CD4-positive, alpha-beta T cell treated with Interleukin-2 at 100 ng/mL for 4 hours (primary cell): ENCODE measurements at places on chromosomes 2 and 18.

DNA sequence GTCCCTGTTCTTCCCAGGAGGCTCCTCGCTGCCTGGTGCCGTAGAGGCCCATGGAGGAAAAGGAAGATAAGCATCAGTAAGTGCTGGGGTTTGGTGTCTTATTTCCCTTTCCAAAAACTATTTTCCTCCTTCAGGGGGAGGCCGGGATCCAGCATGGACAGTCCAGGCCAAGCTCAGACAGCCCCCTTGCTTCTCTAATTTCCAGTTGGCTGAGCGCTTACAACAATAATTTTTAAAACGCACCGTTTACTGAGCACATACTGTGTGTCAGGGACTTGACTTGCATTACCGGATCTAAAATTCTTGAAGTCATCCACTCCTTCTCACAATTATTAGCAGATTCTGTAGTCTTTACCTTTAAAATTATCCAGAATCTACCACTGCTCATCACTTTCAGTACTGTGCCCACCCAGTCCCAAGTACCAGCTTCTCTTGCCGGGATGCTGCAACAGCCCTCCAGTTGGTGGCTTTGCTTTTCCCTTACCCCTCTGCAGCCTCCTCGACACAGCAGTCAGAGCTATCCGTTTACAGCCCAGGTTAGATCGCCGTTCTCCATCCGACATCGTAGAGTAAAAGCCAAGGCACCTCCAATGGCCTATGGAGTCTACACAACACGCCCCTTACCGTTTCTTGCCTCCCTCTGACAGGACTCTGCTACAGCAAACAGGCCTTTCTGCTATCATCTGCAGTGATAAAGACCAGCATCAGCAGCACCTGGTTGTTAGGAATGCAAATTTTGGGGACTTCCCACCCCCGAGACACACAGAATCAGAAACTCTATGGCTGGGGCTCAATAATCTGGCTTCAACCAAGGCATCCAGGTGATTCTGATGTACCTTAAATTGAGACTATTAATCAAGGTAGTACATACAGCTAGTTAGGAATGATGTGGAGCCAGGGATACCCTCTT is 75.2 kb upstream of the TSPYL6 start:
- DNase-seq: no peak

GRCh38 chr18:44830581-44830980 is 149.9 kb downstream of the SETBP1 start:
- DNase-seq: no peak

GRCh38 chr18:51425889-51426288 is 228.4 kb upstream of the MEX3C start:
- no peak for DNase-seq

GRCh38 chr2:12931186-12931844 is 214.6 kb downstream of the TRIB2 start:
- peak; percentile 36 for DNase-seq

GRCh38 chr2:173272849-173273248 is 81.8 kb upstream of the CDCA7 start:
- no peak for DNase-seq

DNA sequence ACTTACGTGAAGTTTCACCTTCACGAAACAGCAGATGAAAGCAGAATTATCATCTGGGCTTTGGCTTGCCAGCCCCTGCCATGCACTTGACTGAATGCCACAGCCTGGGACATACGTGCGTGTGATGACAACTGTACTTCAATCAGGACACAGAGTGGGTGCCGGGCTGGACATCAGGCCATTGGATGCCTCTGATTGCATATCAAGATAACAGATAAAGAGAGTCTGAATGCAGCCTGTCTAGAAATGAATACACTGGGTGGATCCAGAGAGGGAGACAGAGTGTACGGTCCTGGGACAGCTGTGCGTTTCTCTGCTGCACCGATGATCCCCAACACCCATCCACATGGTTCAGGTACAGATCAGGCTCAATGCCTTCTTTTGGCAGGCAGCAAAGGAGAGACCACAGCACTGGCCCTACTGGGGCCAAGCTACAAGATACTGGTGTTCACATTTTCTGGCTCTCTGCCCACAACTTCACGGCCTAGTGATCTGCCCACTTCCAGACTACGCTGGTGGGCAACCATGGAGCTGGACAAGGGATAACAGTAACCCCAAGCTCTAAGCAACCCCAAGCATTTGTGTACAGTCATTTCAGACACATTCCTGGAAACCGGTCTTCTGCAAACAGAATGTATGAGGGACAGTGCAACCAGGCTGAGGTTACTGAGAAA is 35.6 kb downstream of the FBLN7 start:
- no peak for DNase-seq

DNA sequence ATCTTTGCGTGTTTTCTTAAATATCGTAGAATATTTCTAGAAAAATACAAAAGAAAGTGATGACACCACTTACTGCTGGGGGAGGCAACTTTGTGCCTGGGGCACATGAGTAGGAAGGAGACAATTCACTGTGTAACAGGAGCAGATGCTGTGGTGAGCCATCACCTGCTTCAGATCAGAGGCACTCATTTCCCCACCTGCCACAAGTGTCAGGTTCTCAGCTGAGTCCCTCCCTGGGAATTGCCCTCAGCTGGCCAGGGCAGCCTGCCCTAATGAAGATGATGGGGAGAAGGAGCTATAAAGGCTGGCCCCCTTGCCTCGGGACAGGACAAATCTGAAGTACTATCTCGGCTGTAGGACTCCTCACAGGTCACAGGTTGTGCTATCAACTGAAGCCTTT is 322.8 kb downstream of the STK39 start:
- DNase-seq: no peak

DNA sequence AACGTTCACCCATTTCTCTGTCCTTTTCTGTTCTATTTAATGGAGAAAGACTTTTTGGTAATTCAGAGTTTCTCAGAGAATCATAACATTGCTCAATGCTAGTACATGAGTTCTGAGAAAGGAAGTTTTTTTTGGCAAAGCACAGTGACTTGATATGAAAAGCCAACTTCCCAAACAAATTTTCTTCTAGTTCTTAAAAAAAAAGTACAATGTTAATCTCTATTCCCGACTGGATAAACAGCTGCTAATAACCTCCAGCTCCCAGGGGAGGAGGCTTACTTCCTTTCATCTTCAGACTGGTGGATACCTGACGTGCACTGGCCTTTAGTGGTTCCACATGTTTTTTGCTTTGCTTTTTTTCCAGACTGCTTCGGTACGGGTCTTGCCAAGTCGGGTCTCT is 284.6 kb upstream of the CCDC68 start:
- DNase-seq: no peak

DNA sequence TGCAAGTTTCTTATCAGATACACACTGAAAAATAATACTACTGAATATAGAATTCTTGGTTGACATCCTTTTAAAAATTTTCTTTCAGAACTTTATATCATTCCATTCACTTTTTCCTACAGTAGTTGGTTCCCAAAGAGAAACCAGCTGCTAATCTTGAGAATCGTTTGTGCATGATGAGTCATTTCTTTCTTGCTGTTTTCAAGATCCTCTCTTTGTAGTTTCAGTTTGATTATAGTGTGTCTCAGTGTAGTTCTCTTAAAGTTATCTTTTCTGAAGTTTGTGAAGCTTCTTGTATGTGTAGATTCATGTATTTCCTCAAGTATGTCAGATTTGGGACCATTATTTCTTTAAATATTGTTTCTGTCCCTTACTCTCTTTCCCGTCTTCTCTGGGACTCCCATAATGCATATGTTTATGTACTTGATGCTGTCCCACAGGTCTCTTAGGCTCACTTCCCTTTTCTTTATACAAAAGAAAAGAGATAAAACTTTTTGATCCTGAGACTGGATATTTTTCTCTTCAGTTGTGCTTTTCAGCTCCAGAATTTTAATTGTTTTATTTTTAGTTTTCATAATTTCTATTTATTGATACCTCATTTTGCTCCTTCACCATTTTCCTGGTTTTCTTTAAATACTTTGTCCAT is 801.0 kb downstream of the TDRD15 start:
- DNase-seq: no peak

DNA sequence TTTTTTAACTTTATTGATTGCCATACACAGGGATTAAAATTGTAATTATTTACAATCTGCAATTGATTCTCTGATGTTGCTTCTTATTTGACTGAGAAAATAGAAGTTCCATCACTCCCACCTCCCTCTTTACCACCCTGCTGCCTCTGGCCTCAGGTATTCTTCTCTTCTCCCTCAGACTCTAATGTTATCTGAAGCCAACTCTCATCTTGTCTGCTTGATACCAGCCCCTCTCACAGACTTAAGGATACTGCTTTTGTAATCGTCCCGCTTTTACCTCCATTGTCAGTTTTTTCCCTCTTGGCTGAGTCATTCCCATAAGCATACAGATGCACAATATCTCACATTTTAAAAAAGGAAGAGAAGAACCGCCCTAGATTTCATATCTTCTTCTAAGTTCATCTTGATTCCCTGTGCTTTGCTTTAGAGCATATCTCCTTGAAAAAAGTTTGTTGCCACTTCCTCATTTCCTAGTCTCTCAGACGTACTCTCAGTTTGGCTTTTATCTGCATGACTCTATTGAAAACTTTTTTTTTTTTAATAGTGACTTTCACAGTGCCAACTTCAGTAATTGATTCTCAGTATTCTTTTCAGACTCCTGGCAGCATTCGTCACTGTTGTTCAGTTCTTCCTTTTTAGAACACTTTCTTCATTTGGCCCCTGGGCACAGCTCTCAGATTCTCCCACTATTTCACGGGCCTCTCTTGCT is 31.1 kb downstream of the SPAG16 start:
- no peak for DNase-seq
